ENCODE measurements at places on chromosomes 1 and 21. TPM values are rescaled to one million over a fixed set of nuclear protein-coding genes. Genes with fewer than 3 reads are reported as not detected.

AMPD2 gene
- polyA plus RNA-seq = 27.6 TPM

FAM151A gene
- polyA plus RNA-seq = 0.85 TPM

ACOT11 gene
- 7.2 TPM for polyA plus RNA-seq

FCGR2B gene
- polyA plus RNA-seq = 0.06 TPM

All from hindlimb muscle (tissue), 1 donor.